Muscle of leg (tissue), 16 donors: ENCODE measurements at places on chromosomes 6 and 20. TPM values are rescaled to one million over a fixed set of nuclear protein-coding genes. Genes with fewer than 3 reads are reported as not detected.

Gene TSHZ2
- polyA plus RNA-seq: 19.1 TPM

Gene FOXO3
- polyA plus RNA-seq: 29.4 TPM

GRCh38 chr6:102075539-102075938, 682.0 kb downstream of the GRIK2 start:
- no peak for DNase-seq

- DNase-seq: no peak
Measured at GRCh38 chr6:14125346-14125745, 7.8 kb downstream of the CD83 start.
